AG20443 (cell line): ENCODE measurements at places on chromosomes 6 and 20.
A peak's percentile ranks its signal among the peaks of the same experiment; 100 is the strongest.

GRCh38 chr6:159168536-159169192 is 536 bp upstream of the FNDC1 start:
- DNase-seq = peak; percentile 80

- peak; percentile 65 for DNase-seq
These were observed 4.2 kb downstream of the FOXS1 start for GRCh38 chr20:31840906-31841816.

GRCh38 chr20:57240581-57241362 is 25.7 kb downstream of the BMP7 start:
- no peak for DNase-seq

DNA sequence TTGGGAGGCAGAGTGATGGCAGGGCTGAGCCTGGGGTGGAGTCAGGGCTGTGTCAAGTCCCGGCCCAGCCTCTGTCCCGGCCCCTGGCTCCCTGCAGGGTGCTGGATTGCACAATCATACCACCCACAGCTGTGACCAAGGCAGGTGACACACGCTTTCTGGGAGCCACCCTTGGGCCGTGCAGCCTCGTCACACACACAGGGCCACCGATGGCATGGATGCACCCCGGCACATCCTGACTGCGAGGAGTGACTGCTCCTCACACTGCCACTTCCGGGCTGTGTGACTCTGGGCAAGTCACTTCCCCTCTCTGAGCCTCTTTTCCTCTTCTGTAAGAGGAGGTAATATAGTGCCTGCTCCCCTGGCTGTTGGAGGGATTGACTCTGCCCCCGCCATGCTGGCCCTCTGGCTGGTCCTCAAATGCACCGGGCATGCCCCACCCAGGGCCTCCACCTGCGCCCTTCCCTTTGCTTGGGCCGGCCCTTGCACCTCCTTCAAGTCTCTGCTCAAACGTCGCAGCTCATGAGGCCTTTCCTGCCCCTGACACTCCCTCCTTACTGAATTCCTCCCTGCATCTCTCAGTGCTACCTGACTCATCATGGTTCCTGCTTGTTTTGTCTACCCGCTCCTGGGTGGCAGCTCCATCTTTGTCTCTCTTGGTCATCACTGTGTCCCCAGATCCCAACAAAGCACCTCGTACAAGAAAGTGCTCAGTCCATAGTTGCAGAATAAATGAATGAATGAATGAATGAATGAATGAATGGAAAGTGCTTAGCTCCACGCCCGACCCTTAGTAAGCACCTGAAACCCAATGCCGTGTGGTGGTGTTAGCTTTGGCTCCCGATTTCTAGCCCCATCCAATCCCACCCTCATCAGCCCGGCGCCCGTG is 93.5 kb downstream of the CEBPB start:
- peak; percentile 66 for DNase-seq

GRCh38 chr20:24776755-24777271 is 172.3 kb upstream of the CST7 start:
- no peak for DNase-seq
